ENCODE measurements at places on chromosomes 7 and 10.

GRCh38 chr10:124732931-124733570, 11.1 kb downstream of the FAM53B start:
- DNase-seq = no peak

- no peak for DNase-seq
Observed at GRCh38 chr10:71233482-71233892, 21.1 kb downstream of the UNC5B start.

- DNase-seq = no peak
Observed at GRCh38 chr10:123530166-123530870, 135.8 kb upstream of the GPR26 start.

DNA sequence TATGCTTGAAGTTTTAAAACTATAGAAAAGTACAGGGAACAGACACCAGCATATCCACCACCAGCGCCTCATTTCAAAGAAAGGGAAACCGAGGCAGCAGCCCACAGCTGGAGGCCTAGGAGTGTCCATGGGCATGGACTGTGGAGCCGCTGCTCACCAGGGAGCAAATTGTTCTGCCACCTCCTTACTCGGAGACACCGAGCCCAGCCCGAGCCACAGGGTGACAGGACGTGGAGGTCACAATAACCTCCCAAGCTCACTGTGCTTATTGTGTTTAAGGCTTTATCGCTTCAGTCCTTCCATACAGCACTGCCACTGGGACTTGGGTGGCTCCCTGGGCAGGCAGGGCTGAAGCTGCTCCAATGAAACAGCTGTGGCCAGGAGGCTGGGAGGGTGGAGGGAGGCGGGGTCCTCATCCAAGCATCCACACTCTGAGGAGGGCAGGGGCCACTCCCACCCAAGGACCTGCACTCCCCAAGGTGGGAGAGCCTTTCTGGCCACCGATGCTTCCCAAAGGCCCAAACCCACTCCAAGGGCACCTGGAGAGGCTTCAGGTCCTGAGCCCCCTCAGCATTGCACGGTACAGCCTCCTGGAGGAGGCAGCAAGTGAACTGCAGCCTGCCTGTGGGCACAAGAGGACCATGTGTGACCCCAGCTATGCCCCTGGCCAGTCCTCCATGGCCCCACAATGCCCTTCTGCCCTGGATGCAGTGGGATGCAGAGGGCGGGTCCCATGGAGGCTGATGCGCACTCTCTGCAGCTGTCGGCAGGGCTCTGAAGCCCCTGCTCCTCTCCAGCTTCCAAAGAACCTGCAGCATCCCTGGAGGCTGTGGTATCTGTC, 38.7 kb upstream of the RET start:
- DNase-seq = no peak

GRCh38 chr7:125396466-125397151, 467.0 kb upstream of the POT1 start:
- DNase-seq = peak; percentile 8

DNA sequence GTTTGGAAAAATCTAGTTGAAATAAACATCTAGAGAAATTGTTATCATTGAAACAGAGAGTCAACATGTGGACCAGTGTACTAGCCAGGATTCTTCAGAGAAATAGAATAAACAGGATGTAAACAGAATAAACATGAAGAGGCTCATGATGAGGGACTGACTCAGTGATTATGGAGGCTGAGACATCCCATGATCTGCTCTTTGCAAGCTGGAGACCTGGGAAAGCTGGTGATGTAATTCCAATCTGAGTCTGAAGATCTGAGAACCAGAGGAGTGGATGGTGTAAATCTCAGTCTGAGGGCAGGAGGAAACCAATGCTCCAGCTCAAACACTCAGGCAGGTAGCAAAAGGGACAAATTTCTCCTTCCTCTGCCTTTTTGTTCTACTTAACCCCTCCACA, 62.9 kb upstream of the FAM180A start:
- DNase-seq = no peak

DNA sequence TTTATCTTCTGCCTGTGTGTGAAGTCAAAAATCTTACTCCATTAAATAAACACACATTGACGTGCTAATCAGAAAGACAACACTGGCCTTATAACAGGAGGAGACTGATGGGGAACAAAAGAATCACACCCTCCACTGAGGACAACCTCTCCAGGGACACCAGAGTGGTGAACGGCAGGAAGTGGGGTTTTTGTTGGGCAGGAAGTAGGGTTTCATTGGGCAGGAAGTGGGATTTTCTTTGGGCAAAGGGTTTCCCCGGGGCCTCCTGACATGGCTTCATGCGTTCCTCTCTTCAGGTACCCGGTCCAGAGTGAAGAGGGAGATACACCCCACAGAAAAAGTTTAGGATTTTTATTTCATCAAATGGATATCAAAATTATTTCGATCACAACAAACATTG, 30.6 kb downstream of the ADARB2 start:
- no peak for DNase-seq

DNA sequence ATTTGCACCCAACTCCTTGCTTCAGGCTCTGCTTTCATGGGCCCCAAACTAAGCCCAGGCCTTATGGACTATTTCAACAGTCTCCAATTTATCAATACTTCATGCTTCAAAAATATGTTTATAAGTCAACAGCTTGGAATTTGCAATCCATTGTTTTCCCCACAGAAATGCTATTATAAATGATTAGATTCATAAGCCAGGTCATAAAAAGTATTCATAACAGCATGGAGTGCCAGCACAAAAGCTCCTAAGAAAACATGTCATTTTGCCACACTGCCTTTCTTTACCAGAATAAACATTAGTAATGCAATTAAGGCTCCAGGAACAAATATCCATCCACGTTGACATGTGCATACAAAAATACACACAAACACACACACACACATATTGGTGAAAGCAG, 30.1 kb downstream of the OSBPL3 start:
- DNase-seq = no peak

DNA sequence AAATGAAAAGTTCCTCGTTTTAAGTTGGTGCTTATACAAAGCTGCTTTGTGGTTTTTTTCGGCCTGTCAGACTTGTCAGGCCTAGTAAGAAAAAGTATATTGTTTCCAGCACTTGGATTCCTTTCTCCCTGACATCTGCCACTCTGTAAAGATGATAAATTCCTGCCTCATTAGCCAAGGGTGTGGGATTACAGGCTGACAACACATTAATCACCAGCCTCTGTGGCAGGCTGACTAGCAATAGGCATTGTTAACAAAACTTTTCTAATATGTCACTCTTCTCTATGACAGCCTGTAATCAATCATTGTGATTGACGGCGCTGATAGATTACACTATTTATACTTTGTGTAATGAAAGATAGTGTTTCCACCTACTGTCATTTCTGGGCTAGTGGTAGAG, 682.5 kb downstream of the LRMDA start:
- DNase-seq = no peak

GRCh38 chr10:51368943-51369342, 294.7 kb downstream of the PRKG1 start:
- no peak for DNase-seq

GRCh38 chr7:13044309-13044708, 356.9 kb downstream of the ARL4A start:
- DNase-seq = no peak

GRCh38 chr7:26279405-26279804, 12.3 kb upstream of the SNX10 start:
- DNase-seq = no peak

- no peak for DNase-seq
Observed at GRCh38 chr10:63240807-63241206, 107.7 kb downstream of the NRBF2 start.

- DNase-seq = no peak
Observed at GRCh38 chr10:97633921-97634320, 621 bp upstream of the MORN4 start.

DNA sequence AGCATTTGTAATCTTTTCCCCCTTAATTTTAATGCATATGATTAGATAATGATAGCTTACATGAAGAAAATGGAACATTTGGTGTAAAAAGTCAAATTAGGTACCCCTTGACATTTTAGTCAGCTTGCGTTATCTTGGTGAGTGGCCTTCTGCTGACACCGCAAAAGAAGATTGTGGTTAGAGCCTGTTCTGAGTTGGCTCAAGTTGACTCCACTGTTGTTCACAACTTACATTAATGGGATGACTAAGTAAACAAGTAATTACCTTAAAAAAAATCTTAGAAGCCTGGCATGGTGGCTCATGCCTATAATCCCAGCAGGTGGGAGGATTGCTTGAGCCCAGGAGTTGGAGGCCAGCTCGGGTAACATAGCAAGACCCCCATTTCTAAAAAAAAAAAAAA, 24.2 kb downstream of the TRRAP start:
- DNase-seq = no peak

DNA sequence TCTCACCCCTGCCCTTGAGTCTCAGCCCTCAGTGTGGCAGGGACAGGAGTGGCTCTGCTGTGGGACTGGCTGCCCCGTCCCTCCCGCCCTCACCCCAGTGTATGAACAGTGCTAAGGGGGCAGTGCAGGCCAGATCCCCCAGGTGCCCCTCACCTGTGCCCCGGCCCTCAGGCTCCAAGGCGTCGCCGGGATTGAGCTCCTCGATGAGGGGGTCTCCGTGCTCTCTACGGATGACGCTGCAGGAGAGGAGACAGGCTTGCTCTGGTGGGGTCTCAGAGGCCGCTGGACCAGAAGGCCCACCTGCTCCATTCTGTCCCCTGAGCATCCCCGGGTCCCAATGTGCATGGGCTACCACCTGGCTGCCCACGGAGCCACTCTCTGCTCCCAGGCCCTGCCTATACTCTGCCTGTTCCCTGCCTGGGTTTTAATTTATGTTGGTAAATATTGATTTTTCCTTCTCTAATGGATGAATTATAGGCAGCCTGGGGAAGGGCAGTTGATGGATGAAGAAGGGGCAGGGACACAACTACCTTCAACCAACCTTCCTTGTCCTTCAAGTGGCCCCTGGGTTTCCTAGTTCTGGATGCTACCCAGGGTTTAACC, 47.2 kb downstream of the GOLGA7B start:
- no peak for DNase-seq

DNA sequence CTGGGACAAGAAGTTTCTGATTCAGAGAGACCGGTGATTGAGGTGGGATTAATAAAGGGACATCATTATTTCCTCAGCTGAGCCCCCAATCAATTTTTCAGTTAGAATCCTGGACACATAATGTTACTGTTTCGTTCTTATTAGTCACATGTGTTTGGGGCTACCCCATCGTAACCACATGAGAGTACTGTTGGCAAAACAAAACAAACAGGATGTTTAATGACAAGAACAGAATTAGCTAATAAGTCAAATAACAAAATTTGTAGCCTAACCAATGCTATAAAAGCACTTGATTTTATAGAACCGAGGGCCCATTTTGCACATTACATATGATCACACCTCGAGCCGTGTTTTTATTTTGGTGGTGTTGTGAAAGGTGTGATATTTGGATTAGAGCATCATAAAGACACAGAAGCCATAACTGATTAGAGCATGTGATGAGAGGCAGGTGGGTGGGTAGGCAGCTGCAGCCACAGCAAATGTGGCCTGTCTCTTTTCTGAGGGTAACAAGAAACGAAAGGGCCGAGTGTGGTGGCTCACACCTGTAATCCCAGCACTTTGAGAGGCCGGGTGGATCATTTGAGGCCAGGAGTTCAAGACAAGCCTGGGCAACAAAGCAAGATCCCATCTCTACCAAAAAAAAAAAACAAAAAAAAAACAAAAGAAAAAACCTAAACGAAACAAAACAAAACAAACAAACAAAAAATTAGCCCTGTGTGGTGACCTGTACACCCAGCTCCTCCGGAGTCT, 1.8 kb upstream of the VWC2 start:
- DNase-seq = no peak

DNA sequence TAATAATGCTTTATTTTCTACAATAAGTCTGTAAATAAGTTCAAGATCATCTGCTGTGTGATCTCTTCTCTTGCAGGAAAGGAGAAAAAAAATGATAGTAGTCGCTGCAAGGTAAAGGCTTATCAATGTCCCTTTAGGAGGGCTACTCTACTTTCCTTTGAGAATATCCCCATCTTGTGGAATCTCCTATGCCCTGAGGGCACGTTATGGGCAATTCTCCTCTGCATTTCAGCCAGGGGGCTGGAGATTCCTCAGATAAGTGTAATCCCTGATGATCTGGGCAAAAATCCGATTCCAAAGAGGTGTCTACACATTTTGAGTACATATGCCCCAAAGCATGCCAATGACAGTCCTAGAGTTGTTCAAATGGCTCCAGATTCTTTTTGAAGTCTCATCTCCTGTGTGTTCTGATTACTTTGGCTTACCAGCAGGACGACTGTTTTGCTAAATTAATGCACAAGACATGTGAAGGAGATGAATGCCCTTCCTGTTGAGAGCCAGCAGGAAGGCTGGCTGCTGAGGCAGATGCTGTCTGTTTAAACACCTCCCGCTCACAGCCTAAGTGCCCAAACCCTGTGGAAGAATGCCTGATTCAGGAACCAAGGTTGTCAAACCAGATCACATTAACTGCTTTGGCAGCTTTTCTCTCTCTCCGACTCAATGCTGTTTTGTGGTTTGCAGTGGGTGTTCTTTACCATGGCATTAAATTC, 171.2 kb upstream of the COL1A2 start:
- no peak for DNase-seq

DNA sequence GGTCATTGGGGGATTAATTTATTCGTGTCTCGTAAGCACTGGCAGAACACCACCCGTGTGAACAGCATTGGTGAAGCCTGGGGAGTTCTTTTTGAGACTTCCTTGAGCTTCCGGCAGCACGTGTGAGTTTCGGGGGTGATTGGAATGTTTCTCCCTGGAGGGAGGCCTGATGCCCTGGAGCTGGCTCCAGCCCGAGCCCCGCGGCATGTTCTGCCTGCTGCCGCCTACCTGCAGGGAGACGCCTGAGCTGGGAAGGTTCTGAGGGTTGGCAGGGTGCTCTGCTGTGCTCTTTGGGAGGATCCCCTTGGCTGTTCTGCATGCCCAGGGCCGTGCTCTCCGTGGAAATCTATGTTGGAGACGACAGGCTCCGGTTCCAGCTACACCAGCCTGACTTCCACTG, 159.3 kb downstream of the MGMT start:
- no peak for DNase-seq

GRCh38 chr10:94420516-94420915, 18.2 kb downstream of the TBC1D12 start:
- DNase-seq = no peak

GRCh38 chr10:6151087-6151977, 51.4 kb upstream of the PFKFB3 start:
- peak; percentile 80 for DNase-seq
